NCI-H187 treated with DMSO at 0.1 percent for 48 hours (cell line): ENCODE measurements at places on chromosomes 2 and 18.

DNA sequence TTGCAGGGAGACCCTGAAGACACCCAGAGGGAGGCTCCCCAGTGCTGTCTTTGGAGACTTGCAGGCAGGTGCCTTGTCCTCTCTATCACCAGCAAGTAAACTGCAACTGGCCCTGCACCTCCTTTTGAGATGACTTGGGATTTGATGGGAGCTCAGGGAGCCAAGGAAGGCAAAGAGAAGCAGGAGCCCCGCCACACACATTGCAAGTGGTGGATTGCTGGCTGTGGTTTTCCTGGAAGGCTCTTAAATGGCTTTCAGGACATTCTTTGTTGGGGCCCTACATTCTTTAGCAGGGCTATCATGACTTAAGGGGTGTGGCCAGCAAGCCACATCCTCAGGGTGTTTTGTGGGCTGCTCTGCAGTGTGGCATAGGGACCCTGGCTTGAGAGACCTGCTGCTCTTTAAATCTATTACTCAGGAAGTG lies 39.9 kb upstream of the CDC42EP3 start:
- no peak for DNase-seq

- no peak for DNase-seq
These were observed 87.8 kb downstream of the UPP2 start for GRCh38 chr2:158189526-158189925.

DNA sequence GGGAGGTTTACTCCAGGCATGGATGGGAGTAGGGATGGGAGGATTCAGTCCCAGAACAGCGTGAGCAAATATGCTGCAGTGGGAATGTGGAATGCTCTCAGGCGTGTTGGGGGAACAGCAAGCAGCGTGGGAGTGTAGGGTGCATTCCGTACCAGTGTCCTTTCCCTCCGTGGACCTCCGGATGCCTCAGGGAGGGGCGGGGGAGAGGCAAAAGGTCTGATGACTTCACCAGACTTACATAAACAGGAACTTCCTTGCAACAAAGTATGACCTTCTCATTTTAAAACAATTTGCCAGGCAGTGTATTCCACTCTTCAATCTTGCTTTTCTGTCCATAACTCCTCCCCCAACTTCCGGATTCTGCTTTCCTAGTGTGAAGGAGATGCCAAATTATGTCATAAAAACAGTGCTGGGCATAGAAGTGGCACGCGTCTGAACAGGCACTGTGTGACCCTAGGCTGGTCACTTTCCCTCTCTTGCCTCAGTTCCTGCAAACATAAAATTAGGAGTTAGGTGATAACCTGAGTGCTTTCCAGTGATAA lies 36.9 kb downstream of the RPL37A start:
- DNase-seq: no peak

- no peak for DNase-seq
These were observed 70.5 kb downstream of the ID2 start for GRCh38 chr2:8752385-8752784.

GRCh38 chr18:40570615-40571014 lies 1384.4 kb upstream of the PIK3C3 start:
- no peak for DNase-seq

DNA sequence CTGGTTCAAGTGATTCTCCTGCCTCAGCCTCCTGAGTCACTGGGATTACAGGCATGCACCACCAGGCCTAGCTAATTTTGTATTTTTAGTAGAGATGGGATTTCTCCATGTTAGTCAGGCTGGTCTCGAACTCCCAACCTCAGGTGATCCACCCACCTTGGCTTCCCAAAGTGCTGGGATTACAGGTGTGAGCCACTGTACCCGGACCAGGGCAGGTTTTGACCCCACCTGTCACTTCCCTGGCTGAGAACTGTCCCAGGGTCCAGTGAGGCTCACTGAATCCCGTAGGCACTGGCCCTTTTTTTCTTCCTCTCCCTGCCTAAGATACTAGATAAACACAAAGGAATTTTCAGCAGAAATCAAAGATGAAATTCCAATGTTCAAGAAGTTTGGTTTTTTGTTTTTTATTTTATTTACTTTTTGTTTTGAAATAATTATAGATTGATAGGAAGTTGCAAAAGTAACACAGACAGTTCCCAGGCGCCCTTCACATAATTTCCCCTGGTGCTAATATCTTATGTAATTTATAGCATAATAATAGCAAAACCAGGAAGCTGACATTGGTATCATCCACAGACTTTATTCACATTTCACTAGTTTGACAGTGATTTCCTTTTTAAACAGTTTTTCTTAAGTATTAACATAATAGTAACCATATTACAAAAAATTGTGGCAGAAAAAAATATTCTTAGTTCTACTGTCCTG lies 52.4 kb upstream of the B3GNT7 start:
- DNase-seq: no peak

- no peak for DNase-seq
These were observed 123.8 kb downstream of the ARL4C start for GRCh38 chr2:234373060-234373459.

- DNase-seq: no peak
These were observed 5.0 kb downstream of the GAD1 start for GRCh38 chr2:170821531-170822289.

DNA sequence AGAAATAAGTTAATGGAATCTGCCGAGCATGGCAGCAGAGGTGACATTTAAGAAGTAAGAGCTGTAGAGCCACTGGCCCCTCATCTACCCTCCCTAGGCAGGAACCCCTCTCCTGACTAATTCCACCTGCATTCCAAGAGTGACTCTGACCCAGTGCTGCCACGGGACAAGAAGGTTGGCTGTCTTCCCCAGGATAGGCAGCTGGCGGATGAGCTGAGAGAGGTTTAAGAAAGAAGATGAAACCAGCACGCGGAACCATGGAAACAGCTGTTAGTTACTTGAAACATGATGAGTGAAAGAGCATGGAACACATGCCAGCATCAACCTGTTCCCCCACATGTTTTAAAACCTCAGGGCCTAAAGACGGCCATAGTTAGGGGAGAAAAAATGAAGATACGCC lies 74.1 kb downstream of the RND3 start:
- DNase-seq: no peak

GRCh38 chr2:239908308-239908707 lies 116.8 kb downstream of the NDUFA10 start:
- no peak for DNase-seq

- no peak for DNase-seq
These were observed 117.6 kb downstream of the LTBP1 start for GRCh38 chr2:33064349-33064801.

DNA sequence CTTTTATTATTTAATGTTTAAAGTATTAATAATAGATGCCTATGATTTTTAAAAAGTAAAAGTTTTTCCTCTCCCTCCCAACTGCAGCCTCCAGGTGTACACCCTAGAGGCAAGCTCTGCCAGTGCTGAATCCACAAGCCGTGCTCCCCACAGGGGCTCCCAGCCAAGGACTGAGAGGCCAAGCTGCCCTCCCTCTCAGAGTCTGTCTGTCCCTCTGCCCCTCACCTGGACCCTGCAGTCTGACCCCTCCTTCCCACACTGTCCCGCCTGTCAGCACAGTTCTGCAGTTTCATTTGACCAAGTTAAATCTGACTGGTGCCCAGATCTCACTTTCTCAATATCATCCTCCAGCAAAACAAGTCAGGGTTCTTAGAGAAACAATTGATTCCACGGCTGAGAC lies 14.8 kb upstream of the PROC start:
- DNase-seq: no peak

GRCh38 chr2:139353874-139354273 lies 573.7 kb upstream of the NXPH2 start:
- no peak for DNase-seq

GRCh38 chr2:45010702-45011012 lies 1.4 kb upstream of the SIX2 start:
- DNase-seq: no peak

DNA sequence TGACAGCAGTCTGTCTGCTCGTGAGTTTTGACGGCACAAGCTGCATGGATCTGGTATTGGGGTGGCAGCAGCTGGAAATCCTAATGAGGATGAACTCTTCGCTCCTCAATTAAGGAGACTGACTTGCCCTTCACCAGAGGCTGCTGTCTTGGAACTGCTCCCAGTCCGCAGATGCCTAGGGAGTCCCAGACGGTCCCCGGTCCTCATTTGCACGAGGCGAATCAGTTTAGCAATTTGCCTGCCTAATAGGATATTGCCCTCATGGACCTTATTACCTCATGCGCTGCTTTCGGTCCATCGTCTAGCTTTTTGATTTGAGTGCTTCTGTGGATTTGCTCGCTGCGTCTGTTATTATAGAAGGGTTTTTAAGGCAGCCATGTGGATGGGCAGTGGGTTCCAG lies 40.6 kb downstream of the ASAP2 start:
- no peak for DNase-seq

DNA sequence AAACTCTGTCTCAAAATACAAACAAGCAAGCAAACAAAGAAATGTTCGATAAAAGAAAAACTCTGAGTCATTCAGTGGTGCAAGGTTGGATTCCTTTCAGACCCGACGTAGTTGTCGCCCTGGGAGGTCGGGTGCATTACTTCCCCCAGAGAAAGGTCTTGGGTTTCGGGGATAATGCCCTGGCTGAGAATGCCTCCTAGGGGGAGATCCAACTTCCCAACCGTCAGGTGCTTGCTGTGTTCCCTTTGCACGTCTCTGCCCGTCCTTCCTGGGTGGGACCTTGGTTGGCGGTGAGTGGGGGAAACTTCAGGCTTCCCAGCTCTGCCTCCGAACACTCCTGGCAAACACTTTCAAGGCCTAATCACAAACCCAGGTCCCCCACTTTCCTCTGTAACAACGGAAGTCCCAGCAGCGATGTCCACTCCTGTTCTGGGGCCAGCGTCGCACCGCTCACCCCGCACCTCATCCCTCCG lies 609 bp downstream of the TPGS2 start:
- no peak for DNase-seq

- DNase-seq: no peak
These were observed 306.1 kb downstream of the ZEB2 start for GRCh38 chr2:144213797-144214196.

- no peak for DNase-seq
These were observed 19.9 kb downstream of the ABCG5 start for GRCh38 chr2:43818761-43819160.

DNA sequence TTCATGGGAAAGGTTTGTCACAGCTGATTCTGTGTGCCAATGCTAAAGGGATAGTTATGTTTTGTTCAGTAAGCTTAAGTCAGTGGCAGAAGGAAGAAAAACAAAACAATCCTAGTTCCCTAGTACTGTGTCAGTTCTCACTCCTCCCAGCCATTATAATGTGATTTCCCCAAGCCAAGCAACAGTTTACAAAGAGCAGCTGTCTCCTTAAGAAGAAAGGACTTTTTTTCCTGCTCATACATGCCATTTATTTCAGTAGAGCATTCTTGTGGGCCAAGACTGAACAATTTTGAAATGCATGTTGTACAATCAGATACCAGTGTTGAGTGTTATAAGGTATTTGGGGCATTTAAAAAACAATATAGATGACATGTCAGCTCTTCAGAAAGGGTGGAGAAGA lies 52.1 kb downstream of the NEMP2 start:
- no peak for DNase-seq

DNA sequence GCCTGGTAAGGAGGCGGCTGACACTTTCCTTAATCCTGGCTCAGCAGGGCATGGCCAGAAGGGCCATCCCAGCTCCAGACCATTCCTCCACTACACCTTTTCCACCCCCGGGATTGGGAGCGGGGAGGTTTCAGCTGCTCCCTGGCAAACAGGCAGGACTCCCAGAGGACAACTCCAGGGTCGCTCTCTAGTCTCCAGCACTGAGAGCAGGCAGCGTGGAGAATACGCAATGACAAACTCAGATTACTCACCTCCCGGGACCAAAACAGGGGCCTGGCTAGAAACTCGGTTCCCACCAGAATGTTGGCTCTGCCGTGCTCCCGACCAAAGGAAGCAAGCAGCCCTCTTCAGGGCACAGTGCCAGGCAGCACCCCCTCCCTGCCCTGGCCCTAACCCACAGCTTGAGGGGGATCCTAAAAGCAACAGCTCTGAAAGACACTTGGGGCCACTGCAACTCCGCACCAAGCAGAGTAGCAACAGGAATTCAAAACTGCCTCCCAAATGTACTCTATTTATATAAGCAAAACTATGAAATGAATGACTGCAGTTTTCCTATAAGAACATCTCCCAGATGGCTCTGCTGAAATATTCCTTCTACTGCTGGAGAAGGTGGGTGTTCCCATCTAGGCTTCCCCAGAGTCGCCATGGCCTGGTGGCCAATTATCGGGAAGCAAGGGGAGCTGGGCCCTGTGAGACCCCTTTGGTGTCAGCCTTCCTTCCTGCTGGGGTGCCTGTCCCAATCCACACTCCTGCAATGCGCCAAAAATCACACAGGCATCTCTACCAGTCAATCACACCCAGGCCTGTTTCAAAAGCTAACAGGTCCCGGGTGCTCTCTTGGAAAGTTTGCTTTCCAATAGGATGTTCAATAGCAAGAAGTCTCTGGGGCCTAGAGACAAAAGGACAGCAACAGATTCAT lies 61.2 kb upstream of the POMC start:
- DNase-seq: no peak

GRCh38 chr2:15554525-15555218 lies 6.5 kb downstream of the NBAS start:
- DNase-seq: no peak

DNA sequence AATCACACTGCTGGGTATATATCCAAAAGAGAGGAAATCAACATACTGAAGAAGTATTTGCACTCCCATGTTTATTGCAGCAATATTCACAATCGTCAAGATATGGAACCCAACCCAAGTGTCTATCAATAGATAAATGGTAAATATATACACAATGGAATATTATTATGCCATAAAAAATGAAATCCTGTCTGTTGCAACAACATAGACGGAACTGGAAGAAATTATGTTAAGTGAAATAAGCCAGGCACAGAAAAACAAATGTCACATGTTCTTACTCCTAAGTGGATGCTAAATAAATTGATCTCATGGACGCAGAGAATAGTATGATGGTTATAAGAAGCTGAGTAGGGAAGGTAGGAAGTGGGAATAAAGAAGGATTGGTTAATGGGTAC lies 65.7 kb downstream of the NCKAP1 start:
- no peak for DNase-seq

DNA sequence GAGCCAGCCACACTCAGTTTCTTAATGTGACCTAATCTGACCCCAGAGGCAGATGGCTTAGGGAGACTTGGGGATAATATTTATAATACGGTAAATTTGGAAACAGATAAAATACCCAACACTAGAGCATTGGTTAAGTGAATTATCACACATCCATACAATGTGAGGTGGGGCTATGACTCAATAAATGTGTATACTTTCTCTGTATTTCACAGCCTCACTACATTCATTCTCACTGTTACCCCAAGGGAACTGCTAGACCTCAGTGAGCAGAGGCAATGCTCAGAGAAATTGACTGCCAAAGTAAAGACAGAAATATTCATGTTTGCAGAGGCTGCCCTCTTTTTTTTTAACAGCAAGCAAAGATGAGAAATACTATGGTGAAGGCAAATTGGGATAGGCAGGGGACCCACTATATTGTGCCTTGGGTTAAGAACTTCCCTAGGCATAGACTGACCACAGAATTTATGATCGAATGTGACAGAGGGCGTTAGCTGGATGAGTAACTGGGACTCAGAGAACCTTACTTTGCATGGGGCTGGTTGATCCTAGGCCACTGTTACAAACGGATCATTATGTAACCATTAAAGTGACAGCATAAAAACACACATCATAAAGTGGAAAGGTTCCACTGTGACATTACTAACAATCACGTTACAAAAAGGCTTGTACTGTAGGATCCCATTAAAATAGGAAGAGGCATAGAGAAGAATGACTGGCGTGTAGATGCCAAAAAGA lies 246.0 kb upstream of the LYPD1 start:
- no peak for DNase-seq
